T-helper 17 cell (primary cell): ENCODE measurements at places on chromosomes 11 and 22. TPM values are rescaled to one million over a fixed set of nuclear protein-coding genes. Genes with fewer than 3 reads are reported as not detected.

DNA sequence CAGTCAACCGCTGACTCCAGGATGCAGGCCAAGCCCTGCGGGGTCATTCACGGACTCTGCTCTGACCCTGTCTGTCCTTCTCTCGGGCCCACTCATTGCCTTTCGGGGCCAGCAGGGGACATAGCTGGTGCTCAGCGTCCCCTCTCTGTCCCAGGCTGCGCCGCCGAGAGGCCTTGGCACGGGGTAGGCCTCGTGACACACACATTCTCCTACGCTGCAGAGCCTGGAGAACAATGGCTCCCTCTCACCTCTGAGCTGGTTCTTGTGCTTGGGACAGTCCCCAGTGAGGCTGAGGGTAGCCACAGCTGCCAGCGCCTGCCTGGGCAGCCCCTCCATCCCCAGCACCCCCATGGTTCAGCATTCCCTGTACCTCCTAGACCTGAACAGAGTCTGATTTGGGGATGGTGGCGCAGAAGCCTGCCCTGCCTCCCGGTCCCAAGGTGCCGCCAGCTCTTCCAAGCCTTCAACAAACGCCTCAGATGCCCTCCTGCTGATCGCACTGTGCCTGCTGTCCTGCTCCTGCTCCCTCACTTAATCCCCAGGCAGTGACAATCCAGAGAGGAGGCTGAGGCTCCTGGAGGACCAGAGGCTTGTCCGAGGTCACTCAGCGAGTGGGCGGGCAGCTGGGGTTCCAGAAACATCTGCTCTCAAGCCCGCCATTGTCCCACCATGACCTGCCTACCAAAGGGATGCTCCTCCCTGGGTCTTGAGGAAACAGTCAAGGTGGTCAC is 30.4 kb downstream of the DUSP8 start:
- DNase-seq: no peak

DNA sequence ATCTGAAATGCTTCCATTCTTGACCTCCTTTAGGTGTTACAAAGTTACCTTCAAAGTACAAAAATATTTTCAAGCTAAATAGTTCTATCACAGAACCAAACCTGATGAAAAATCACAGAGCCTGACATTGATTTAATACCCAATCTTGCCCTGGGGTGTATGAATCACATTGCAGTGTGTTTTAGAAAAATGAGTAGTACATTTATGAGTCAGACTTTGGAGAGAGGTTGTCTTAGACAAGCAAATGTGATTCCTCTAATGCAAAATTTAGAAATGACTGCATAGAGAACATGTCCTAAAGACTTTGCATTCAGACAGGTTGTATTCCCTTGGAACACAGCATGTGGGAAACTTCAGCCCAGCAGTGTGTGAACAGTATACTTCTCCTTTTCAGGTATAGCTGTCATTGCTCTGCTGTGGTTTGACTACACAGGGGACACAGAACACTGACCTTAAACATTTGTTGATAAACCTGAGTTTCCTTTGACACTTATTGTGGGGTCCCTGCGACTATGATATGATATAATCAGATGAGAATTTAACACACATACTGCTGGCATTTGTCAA is 972.1 kb downstream of the JRKL start:
- DNase-seq: no peak

GRCh38 chr11:107824668-107825369 is 33.8 kb downstream of the SLC35F2 start:
- no peak for DNase-seq

- no peak for DNase-seq
Measured at GRCh38 chr11:59078435-59078834, 7.7 kb upstream of the GLYATL1B start.

GLYATL1 gene
- not detected for total RNA-seq

DNA sequence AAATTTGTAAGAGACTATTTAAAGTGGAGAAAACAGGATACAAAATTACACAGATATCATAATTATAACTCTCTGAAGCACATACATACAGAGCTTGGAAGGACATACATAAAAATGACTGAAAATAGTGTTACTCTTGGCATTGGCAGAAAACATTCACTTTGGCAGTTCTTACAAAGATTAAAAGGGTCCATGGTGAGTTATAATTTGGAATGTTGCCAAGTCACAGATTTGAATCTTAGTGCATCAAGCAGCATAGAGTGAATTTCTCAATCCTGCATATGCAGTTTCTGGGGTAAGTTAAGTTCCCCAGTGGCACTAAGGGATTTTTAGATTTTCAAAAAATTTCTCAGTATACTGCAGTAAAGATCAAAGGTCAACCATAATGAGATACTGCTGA is 115.9 kb downstream of the CCDC81 start:
- no peak for DNase-seq

GRCh38 chr22:40603088-40603605 is 33.4 kb downstream of the MRTFA start:
- DNase-seq: no peak

MS4A15 gene
- total RNA-seq: not detected

DNA sequence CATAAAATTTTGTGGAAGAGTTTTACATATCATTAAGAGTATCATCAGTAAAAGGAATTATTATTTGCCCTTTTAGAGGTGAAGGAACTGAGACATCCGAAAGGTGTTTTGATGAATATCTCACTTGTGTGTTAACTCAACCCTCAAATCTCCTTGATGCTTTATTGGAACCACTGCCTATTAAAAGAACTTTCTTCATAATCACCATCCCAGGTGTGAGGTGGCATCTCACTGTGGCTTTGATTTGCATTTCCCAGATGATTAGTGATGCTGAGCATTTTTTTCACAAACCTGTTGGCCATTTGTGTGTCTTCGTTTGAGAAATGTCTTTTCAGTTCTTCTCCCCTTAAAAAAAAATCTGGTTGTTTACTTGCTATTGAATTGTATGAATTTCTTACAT is 134.0 kb upstream of the SYN3 start:
- no peak for DNase-seq

GRCh38 chr11:121964591-121964990 is 151.4 kb downstream of the BLID start:
- DNase-seq: no peak

CNIH2 gene
- 14.4 TPM for total RNA-seq

DNA sequence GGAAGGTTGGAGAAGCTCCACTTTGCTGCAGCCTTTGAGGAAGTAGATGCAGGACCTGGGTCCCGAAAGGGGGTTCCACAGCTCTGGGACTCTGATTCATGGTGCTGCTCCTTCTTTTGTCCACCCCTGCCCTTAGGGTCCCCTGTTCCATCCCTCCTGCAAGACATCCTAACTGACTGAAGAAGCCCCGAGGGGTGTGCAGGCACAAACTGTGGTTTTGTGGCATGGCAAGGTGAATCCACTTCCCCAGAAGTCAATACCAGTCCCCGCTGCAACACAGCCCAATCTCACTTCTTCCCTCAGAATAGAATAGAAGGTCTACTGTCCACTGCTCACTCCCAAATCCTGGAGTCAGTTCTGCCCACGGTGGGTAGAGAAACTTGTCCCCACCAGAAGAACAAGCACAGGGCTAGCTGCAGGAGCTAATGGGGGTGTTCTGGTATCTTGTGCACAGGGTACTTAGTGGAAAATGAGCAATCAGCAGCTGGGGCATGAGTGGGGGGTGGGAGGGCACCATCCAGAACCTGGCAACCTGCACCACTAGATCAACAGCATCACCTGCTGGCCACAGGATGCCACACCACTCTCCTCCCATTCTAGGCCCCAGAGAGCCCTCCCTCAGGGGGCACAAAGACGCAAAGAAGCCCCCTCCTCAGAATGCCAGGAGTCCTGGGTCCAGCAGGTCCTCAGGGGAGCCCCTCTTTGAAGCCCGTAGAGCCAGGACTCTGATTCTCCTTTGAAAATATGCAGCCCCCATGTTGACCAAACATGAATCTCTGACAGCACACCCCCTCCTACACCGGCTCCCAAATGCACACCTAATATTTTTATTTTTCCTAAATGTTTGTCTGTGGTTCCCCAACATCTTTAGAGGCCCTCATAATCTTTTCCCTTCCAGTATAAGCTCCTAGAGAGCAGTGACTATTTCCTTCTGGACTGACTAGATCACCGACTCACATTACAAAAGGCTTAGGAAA is 14.1 kb downstream of the SPATA19 start:
- no peak for DNase-seq

GRCh38 chr11:65718531-65718930 is 2.1 kb downstream of the RNASEH2C start:
- no peak for DNase-seq

DNA sequence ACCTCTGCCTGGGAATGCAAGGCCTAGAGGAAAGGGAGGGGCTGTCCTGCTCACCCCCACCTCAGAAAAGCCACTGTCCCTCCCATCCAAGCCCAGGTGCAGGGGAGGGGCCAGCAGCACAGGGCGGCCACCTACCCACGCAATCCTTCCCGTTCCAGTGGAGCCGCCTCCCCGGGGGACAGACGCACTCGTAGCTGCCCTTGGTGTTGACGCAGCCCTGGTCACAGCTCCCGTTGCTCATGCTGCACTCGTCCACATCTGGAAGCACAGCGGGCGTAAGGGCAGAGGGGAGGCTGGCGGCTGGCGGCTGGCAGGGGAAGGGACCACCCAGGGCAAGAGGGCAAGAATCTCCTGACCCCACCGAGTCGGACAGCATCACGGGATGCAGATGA is 40.3 kb upstream of the TTLL12 start:
- no peak for DNase-seq

GRCh38 chr22:20026204-20026908 is 5.4 kb downstream of the TANGO2 start:
- no peak for DNase-seq

DNA sequence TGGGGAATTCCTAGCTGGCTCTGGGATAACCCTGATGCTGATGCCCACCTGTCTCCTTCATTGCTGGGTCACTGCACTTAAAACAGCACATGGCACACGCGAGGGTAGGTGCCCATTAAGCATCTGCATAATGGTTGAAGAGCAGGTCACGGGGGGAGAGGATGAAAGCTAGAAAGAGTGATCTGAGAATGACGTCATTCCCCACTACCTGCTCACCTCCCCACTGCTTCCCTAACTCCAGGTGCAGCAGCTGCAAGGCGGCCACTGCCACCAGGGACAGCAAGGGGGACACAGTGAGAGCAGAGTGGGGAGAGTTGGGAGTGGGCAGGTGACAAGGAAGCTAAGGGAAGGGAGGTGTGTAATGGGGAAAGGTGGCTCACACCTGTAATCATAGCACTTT is 27.0 kb downstream of the ADA2 start:
- DNase-seq: no peak

- DNase-seq: no peak
Measured at GRCh38 chr11:114466742-114467141, 27.5 kb downstream of the REXO2 start.

DNA sequence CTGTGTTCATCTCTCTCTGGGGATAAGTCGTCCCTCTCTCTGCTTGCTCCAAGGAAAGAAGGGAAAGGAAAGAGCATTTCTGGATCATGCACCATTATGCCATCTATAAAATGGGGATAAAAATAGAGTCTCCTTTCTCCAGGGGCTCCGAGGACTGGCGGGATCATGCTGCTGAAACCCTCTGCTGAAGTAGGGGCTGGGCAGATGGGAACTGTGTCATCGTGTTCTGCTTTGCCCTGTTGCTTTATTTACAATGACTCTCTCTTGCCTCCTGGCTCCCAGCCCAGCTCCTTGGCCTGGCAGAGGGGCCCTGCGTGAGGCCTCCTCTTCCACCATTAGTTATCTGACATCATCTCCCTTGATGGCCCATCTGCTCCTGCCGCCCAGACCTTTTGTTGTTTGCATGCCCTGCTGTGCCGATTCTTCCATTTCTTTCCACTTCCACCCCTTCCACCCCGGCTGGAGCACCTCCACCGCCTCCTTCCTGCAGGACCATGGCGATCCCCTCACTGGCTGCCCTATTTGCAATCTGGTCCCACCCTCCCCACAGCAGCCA is 200.9 kb downstream of the MYO18B start:
- no peak for DNase-seq

- no peak for DNase-seq
Measured at GRCh38 chr11:87323899-87324298, 286.2 kb downstream of the TMEM135 start.

DNA sequence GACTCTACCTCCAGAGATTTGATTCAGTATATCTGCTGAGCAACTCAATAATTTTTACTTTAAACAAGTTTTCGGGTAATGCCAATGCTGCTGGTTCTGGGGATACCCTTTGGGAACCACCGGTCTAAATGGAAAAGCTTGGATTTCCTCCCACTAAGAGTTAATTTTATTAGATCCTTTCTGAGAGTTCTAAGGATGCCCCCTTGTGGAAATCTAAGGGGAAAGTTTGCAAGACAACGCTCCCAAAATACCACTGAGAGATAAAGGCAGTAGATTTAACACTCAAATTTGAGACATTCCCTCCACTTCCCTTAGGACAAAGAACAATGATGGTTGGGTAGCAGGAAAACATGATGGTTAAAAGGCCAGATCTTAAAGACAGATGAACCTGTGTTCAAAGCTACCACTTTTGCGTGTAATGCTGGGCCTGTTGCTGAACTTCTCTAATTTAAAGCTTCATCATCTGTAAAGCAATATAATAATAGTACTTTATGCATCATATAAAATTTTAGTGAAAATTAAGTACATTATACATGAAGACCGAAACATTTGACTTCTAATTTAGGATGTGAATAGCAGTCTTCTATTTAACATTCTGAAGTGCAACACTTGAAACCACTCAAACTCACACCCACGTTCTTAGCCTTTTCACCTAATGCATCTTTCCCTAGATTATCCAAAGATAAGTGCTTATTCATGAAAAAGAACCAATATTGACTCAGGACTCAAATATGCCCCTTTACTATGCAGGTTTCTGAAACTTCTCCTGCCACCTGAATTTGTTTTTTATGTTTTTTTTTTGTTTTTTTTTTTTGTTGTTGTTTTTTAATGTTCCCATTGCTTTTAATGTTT is 110.1 kb upstream of the LUZP2 start:
- DNase-seq: no peak

GRCh38 chr22:34808618-34809017 is 257.3 kb upstream of the ISX start:
- DNase-seq: no peak

TSSK2 gene
- 0.29 TPM for total RNA-seq

DNA sequence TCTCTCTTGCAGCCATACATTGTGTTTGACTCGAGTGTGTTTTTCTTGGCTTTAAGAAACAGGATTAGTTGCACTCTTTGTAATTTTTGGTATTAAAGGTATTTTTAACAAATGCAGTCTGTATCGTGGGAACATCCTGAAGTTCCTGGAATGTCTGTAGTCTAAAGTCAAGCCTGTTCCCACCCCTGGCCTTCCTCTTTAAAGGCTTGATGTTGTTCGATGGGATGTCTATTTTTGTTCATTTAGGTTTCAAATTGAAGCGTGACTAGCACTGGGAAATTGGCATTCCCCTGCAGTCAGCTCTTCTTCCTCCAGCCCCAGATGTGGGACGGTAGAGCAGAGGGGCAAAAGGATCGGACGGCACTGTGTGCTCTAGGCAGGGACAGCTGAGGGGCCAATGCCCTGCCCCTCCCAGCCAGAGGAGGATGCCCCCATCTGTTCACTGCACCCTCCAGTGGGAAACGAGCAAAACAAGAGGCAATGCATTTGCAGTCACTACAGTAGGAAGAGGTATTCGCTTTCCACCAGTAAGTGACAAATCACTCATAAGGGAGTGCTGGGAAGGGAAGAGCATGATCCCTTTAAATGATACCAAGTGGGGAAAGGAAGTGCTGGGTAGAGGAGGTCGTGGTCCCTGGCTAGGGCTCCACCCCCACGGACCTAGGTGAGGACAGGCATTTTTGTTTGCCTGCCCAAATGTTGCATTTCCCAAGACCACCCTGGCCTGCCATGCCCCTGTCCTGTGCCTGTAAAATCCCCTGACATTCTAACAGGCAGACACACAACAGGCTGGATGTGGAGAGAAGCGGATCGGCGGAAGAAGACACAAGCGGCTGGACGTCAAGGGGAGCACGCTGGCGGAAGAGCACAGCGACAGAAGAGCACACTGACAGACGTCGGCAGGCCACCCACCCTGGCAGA is 47.4 kb upstream of the SEPTIN5 start:
- no peak for DNase-seq

SLC17A6 gene
- total RNA-seq: not detected

- no peak for DNase-seq
Measured at GRCh38 chr22:47345025-47345424, 582.6 kb downstream of the TBC1D22A start.
